Activated T-cell treated with anti-CD3 and anti-CD28 coated beads, Interleukin-2, amount 50 U/mL, for 72 hours (primary cell): ENCODE measurements at places on chromosomes 4 and X. TPM values are rescaled to one million over a fixed set of nuclear protein-coding genes. Genes with fewer than 3 reads are reported as not detected.

DNA sequence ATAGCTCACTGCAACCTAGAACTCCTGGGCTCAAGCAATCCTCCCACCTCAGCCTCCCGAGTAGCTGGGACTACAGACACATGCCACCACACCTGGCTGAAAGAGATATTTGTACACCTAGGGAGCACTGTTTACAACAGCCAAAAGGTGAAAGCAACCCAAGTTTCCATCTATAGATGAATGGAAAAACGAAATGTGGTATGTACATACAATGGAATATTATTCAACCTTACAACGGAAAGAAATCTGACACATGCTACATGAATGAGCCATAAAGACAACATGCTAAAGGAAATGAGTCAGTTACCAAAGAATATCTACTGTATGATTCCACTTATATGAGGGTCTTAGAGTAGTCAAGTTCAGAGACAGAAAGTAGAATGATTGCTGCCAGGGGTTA, 52.2 kb downstream of the ABCG2 start:
- DNase-seq = no peak

DNA sequence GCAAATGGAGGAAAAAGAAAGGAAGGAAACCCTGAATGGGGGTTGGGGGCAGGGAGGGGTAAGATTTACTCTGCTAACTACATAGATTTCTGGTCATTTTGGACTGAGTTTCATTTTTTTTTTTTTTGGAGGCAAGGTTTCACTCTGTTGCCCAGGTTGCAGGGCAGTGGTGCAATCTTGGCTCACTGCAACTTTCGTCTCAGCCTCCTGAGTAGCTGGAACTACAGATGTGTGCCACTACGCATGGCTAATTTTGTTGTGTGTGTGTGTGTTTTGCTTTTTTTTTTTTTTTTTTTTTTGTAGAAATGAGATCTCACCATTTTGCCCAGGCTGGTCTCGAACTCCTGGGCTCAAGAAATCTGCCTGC, 223.5 kb downstream of the APBB2 start:
- no peak for DNase-seq

GRCh38 chr4:179447308-179447707, 2005.1 kb upstream of the AGA start:
- DNase-seq = no peak

- no peak for DNase-seq
These were observed 851.7 kb upstream of the PCDH10 start for GRCh38 chr4:132297346-132297745.

- no peak for DNase-seq
These were observed 13.7 kb downstream of the OCRL start for GRCh38 chrX:129553619-129554288.

DNA sequence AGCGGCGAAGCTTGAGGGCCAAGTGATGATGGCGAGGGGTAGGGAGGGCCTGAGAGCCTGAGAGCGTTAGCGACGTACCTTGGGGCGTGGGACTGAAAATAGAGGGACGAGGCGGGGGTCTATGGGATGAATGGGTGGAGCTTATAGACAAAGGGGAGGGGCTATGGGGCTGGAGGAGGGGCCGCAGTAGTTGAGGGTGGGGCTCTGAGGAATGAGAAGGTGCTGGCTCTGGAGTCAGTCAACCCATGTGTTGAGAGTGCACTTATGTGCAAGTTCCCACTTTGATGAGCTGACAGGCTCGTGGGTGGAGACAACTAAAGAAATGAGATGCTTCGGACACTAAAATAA, 488 bp downstream of the TBC1D25 start:
- DNase-seq = no peak

DNA sequence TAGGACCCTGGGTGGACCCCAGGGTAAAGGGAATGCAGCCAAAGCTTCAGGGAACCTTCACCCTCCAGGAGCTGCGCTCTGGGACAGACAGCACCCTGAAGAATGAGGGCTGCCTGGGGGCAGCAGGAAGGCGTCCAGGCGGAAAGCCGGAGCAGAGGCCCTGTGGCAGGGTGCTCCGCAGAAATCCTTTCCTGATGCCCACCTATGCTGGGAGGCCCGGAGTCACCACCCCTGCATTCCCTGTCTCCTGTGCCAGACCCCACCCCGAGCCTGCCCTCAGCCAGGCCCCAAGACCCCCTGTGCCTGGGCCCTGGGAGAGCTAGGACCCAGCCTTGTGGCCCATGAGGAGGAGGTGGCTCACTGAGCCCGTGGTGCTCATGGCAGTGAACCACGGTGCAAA, 1.3 kb upstream of the DGKQ start:
- DNase-seq = no peak

GRCh38 chrX:82320569-82320968, 1118.7 kb downstream of the SH3BGRL start:
- no peak for DNase-seq

GRCh38 chr4:20760053-20760452, 59.8 kb downstream of the PACRGL start:
- DNase-seq = no peak

GRCh38 chr4:15557786-15558550, 88.3 kb downstream of the CC2D2A start:
- no peak for DNase-seq

GRCh38 chrX:63764946-63765345, 20.1 kb downstream of the ARHGEF9 start:
- DNase-seq = no peak

DNA sequence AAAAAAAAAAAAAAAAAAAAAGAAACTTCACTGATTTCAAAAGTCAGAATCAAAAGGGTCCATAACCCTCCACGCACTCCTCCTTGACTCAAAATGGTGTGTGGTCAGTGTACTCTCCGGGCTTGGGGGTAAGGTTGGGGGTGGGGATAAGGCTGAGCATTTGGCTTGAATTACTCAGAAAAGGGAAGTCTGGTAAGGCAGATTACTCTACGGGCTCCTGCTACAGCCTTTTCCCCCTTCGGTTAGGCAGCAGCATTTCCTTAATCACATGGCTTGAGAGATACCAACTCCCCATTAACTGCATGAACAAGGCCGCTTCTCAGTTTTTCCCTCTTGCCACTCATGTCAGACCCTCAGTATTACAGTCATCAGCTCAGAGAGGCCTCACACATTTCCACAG, 135.4 kb upstream of the DUSP21 start:
- no peak for DNase-seq

DNA sequence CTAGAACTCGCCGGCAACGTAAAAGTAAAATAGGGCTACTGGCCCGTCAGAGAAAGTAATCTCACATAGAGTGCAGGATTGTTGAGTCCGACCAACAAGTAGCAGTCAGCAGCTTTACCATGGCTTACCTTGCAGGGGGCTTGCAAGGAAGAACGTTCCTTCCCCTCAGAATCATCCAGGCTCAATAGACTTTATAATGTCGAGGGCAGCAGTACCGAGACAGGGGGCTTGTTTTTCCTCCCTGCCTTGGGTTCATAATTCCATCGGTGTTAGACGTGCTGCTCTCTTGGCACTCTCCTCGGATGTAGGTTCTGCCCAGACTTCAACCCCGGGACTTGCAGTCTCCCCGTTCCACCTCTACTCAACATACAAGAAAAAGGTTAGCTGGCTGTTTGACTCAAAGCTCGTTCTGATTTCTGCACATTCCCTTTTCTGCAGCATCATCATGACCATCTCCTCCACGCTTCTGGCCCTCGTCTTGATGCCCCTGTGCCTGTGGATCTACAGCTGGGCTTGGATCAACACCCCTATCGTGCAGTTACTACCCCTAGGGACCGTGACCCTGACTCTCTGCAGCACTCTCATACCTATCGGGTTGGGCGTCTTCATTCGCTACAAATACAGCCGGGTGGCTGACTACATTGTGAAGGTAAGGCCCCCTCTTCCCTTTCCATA, 1.5 kb downstream of the SLC10A4 start:
- DNase-seq = no peak

DNA sequence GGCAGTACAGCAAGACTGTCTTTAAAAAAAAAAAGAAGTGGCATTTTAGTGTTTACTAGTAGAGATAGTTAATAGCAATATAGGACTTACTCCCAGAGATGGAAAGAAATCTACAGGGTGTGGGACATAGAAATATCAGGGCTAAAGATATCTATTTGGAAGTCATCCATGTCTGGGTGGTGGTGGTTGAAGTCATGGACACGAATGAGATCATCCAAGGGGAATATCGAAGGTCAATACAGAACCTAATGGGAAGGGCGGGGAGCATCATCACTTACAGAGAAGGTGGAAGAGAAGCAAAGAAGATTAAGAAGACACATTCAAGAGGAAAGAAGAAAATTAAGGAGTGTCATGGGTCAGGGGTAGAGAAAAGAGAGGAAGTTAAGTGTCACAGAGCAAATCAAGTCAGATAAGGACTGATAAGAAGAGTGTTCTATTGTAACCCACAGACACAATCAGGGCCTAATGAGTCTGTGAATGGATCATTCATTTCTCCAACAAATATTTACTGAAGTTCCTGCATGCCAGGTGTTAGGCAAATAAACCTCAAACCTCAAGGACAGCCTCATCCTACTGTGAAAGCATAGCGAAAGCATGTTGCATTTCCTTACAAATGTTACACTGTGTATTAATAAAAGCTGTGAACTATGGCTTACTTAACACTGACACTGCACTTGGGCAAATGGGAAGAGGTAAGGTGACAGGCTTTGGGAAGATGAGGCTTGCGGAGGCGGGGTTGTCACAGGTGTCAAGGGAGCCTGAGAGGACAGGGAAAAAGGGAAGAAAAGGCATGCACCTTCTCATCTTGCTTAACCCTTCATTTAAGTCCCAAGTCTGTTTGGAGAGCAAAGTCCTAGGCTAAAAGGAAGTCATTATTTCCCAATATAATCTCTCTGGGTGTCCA, 65.3 kb downstream of the ELOVL6 start:
- DNase-seq = no peak

DNA sequence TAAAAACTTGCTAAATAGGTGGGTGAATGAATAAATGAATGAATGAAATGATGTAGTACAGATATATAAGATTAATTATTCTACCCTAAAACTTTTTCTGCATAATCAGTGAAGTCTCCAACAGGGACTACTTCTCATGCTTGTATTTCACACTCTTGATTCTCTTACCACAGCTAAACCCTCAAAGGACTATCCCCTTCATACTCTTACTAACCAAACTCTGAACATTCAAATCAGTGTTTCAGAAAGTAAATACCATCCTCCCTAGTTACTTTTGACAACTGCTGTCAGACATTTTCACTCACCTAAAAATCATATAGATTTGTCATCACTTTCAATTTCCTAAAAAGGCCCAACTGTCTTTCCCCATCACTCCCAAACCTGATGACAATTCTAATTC, 234.3 kb upstream of the HHIP start:
- no peak for DNase-seq

DNA sequence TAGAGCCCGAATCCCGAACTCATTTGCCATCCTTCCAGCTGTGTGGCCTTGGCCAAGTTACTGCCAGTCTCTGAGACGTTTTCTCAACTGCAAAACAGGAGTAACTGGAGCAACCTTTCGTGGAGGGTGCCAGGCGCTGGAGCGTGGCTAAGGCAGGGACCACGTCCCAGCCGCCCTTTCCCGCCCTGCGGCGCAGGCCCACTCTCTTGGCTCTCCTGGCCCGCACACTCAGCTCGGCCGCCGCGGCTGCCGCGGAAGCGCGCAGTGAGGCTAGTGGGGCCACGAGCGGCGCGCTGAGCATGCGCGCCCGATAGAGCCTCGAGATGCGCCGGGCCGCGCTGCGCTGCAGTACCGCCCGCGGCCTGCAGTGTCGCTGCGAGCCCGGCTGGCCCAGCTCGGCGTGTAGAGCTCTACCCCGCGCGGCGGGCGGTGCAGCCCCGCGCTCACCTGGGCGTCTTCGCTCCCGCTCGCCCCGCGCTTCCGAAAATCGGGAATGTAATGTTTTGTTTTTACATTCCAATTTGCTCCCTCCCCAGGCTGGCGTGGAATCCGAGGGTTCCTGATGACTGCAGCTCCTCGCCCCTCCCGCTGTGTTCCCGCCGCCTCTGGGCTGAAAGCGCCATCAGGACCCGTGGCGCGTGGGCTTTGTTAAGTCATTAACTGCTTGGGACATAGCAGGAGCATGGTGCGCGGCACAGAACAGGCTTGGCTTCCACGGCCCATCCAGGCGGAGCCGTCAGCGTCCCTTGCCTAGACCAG, 4.0 kb upstream of the ZNF518B start:
- peak; percentile 85 for DNase-seq

- DNase-seq = no peak
These were observed 43.9 kb downstream of the RASSF6 start for GRCh38 chr4:73576381-73576780.

DNA sequence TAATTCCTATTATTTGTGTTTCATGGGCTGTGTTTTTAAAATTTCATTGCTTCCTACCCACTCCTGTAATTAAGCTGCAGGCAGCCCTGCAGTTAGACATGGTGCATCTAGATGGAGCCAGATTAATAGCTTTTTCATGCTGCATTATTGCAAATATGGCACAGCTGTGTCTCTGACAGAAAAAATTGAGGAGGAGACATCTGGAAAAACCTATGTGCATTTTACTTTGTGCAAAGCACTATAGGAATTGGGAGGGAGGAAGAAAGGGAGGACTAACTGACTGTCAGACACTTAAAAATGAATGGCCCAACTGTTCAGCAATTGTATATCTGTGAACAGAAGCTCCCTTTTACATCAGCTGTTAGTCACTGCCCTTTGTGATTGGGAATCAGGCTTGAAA, 8.1 kb upstream of the RPGR start:
- no peak for DNase-seq

- no peak for DNase-seq
These were observed 18.5 kb downstream of the LRRC66 start for GRCh38 chr4:52001616-52002015.

- DNase-seq = no peak
These were observed 254.2 kb downstream of the DHX15 start for GRCh38 chr4:24330172-24330571.

- DNase-seq = no peak
These were observed 135.9 kb upstream of the ARHGEF9 start for GRCh38 chrX:63920875-63921274.

- DNase-seq = no peak
These were observed 8.4 kb downstream of the SLC6A8 start for GRCh38 chrX:153696100-153696499.

DNA sequence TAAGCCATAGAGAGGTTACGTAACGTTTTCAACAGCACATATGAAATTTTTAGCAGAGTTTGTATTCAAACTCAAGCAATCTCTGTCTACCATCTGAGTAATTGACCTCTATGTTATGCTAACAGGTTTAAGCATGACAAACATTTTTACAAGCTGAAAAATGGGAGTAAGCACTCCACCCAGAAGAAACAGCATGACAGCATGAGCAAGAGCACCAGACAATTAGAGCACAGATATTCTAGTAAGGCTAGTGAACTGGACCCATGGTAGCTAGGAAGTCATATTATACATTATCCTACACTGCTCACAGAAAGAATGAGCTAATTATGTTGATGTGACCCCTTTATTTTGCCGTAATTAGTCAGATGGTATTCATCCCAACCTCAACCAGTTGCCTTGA, 200.5 kb downstream of the PABPC4L start:
- no peak for DNase-seq

GRCh38 chr4:78682070-78682469, 94.1 kb upstream of the BMP2K start:
- DNase-seq = no peak

ZGRF1 gene
- 58.1 TPM for total RNA-seq

MAPK10 gene
- total RNA-seq = 0.49 TPM

HEPH gene
- 0.22 TPM for total RNA-seq

GPR101 gene
- total RNA-seq = 0.25 TPM

ESX1 gene
- total RNA-seq = not detected

ANKRD50 gene
- total RNA-seq = 1.0 TPM

TLR3 gene
- total RNA-seq = 0.09 TPM

PAGE1 gene
- total RNA-seq = not detected

DIPK2B gene
- 0.05 TPM for total RNA-seq
